Vagina (tissue), 2 donors: ENCODE measurements at places on chromosomes 6 and 20.
A peak's percentile ranks its signal among the peaks of the same experiment; 100 is the strongest.

GRCh38 chr6:4287811-4288244, 152.5 kb upstream of the ECI2 start:
- no peak for DNase-seq

DNA sequence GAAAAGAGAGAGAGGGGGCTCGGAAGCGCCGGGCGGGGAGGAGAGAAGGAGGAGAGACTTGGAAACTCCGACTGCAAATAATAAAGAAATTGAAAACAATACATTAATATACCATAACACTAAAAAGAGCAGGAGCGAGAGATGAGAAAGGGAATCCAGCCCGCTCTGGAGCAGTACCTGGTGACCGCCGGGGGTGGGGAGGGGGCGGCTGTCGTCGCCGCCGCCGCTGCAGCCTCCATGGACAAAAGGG, 338 bp downstream of the E2F3 start:
- DNase-seq = no peak

GRCh38 chr20:22492497-22492896, 91.9 kb downstream of the FOXA2 start:
- DNase-seq = no peak

DNA sequence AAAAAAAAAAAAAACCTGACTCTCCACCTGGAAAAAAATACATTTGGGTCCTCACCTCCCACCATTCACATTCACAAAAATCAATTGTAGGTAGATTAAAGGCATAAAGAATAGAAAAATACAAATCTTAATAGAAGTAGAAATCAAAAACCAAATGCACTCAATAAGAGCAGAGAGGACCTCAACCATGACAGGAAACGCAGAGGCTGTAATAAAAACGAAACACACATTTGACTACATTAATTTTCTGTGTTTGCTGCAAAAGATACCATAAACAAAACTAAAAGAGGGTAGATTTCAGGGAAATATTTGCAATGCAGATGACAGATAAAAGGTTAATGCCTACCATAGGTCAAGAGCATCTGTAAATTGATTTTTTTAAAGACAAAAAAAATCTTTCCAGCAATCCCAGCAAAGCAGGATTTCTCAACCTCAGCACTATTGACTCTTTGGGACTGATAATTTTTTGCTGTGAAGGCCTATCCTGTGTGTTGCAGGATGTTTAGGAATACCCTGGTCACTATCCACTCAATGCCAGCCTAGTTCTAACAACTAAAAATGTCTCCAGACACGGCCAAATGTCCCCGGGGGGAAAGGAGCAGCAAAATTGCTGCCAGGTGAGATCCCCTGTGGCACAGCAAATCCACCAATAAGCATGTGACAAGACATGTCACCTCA, 9.1 kb downstream of the ETV7 start:
- DNase-seq = no peak

DNA sequence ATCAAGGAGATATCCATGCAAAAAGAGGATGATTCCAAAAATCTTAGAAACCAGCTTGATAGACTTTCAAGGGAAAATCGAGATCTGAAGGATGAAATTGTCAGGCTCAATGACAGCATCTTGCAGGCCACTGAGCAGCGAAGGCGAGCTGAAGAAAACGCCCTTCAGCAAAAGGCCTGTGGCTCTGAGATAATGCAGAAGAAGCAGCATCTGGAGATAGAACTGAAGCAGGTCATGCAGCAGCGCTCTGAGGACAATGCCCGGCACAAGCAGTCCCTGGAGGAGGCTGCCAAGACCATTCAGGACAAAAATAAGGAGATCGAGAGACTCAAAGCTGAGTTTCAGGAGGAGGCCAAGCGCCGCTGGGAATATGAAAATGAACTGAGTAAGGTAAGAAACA, 10.1 kb upstream of the SNRNP48 start:
- no peak for DNase-seq

DNA sequence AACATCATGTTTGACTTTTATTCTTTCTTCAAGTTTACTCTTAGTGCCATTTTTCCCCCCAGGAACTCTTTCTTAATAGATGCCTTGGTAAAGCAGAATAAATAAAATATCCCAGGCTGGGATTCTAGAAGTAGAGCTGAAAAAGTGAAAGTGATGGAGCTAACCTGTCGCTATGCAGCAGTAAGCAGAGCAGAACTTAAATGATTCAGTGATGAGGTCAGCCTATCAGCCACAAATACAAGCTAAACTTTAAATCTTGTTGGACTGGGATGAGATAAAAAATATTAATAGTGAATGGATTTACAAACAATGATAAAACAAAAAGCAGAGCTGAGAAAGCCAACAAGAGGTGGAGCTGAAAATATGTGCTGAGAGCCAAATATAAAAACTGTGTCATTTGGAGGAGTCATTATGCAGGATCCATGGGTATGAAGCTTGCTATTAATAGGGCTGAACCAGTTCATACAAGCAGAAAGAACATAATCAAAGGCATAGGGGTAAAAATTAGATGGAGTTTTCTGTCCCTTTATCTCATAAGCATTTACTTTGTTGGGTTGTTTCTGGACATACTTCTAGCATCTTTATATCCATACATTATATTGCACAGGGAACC, 877.8 kb downstream of the EPHA7 start:
- DNase-seq = no peak

GRCh38 chr6:45822873-45823272, 192.8 kb downstream of the CLIC5 start:
- DNase-seq = no peak

GRCh38 chr6:136249336-136249735, 775 bp downstream of the MTFR2 start:
- no peak for DNase-seq

DNA sequence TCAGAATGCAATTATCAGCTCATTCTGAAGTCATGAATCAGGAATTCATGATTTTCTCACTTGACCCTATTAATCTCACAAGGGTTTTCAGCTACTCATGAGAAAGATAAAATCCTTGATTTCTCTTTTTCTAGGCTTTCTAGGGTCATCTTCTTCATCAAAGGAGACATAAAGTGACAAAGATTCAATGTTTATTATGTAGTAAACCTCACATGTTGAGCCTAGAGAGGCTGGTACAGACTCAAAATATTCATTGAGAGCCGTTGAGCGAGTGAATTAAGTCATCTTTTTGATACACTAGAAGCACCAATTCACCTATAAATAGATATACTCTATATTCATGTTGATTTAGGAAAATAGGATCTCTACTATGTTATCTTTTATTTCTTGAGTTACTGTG, 104.8 kb upstream of the TRAF3IP2 start:
- DNase-seq = no peak

DNA sequence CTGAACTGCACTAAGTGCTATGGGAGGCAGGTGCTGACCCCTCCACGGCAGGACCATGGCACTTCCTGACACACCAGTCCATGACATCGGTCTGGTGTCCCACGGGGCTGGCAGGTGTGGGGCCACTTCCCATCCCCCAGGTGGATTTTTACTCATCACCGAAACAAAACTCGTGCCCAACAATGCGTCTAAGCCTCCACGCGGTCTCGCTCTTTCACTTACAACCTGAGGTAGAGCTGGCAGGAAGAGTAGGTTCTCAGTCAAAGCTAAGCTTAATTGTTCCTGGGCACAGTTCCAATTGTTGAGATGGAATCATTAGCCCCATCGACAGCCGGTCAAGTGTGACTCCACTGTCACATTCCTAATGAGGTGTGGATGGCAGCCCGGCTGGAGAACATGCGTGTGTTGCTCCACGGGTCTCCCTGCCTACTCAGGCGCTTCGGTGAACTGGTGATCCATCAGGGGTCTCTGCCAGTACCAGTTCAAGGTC, 125.7 kb downstream of the SLC23A2 start:
- no peak for DNase-seq

GRCh38 chr6:109344226-109344625, 38.0 kb downstream of the CD164 start:
- no peak for DNase-seq

DNA sequence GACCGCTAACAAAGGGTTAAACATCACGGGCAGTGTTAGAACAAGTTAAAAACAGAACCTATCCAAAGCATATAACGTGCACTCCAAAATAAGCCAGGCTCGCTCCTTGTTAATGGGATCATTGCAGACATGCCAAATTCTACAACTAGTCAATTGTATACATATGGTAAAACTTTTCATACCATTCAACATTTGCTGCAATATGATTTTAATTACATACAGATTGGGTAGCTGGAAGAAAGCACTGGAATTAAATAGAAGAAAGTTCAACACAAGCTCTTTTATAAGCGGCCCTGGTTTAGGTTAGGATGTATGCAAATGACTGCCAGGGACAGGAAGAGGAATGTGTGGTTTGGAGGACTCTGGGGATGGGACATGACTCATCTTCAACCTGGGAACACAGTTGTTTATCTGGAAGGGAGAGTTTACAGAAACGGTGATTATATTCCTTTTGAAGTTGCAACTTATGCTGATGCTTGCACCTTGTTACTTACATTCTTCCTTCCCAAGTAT, 62.5 kb upstream of the TIAM2 start:
- DNase-seq = no peak

DNA sequence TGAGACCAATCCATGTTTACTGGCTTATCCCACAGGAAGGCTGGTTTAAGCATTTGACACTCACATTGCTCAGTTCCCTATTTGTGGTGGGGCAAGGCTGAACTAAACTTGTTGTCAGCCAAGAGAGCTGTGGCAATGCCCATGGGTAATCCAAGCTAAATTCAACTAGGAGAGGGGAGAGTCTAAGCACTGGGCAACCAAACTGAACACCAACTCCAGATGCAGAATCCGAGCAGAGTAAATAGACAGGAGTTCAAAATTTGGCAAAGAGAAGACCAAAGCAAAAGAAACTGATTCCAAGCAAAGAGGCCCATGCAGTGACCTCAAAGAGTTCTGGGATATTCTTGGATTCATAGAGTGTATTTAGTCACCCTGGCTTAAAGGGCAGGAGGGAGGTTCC, 106.5 kb upstream of the NT5E start:
- no peak for DNase-seq

- no peak for DNase-seq
Measured at GRCh38 chr6:96196633-96197032, 180.9 kb downstream of the FUT9 start.

GRCh38 chr6:169866140-169866534, 114.7 kb downstream of the ERMARD start:
- DNase-seq = peak; percentile 71

GRCh38 chr6:100456141-100456907, 8.4 kb downstream of the SIM1 start:
- no peak for DNase-seq

- no peak for DNase-seq
Measured at GRCh38 chr20:58897488-58897887, 45.0 kb downstream of the GNAS start.

DNA sequence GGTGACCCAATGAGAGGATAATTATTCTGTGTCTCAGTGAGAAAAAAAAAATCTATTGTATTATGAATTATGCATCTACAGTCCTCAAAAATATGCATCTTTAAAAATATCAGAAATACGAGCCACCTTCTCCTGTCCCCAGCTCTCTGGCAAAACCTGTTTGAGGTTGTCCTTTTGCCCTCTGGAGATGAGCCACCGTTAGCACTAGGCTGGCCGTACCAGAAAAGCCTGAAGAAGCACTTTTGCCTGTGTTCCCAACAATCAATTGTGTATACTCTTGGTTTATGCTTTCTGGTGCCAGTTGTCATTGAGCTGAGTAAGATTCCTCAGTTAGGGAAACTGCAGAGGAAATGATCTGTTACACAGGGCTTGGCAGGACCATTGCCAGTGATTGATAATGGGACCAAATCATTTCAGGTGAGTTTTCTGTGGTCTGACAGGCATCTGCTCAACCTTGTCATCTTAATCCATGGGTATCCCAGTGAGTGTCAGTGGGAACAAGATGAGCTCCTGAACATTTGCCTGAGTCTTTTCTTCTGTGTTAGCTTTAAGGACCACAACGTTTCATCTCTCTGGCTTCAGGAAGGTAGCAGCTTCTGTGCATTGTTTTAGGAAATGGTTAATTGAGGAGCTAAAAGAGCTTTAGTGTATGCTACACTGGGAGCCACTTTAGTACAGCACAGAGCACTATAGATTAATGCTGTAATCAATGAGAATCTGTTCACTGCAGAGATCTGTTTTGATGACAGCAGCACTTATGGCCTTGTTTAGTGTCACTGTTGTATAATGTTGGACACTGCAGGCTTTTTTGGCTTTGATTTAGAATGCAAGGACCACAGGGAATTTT, 330.1 kb downstream of the RIMS1 start:
- DNase-seq = no peak

- DNase-seq = no peak
Measured at GRCh38 chr6:130771741-130772140, 55.5 kb upstream of the SMLR1 start.

GRCh38 chr6:33013608-33014007, 4.2 kb upstream of the HLA-DOA start:
- no peak for DNase-seq

DNA sequence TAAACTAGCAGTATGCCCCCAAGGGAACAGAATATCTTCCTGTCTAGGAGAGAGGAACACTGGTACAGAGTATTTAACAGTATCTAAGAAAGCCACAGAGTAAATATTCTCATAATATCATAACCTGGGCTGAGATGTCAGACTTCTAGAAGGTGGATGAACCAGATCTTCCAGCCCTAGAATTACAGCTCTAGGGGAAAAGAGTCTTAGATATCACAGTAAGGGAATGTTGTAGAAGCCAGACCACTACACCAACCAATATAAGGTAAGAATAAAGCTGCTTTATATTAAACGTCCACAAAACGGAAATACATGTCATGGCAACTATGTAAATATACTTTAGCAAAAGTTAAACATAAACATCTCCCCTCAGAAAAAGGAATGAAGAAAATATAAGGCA, 12.4 kb downstream of the SERINC1 start:
- DNase-seq = no peak

GRCh38 chr6:4905826-4906225, 98.0 kb downstream of the RPP40 start:
- DNase-seq = no peak

DNA sequence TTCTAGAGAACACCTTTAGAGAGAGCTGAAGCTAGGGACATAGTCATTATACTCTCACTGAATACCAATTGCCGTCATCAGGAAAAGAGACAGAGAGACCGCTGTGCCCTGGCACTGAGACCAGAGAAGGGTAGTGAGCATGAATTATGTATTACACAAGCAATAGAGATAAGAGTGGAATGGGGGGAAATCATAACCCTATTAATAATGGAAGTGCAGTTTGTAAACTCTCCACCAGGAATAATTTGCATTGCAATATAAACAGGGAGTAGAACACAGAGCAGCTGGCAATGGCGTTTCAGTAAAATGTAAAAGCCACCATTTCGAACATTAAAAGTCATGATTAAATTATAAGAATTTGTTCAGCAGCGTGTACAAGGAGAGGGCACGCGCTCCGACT, 244.5 kb downstream of the MAFB start:
- no peak for DNase-seq

- no peak for DNase-seq
Measured at GRCh38 chr20:34949120-34949519, 6.5 kb downstream of the GSS start.

GRCh38 chr6:132548746-132549463, 3.6 kb upstream of the TAAR8 start:
- no peak for DNase-seq

DNA sequence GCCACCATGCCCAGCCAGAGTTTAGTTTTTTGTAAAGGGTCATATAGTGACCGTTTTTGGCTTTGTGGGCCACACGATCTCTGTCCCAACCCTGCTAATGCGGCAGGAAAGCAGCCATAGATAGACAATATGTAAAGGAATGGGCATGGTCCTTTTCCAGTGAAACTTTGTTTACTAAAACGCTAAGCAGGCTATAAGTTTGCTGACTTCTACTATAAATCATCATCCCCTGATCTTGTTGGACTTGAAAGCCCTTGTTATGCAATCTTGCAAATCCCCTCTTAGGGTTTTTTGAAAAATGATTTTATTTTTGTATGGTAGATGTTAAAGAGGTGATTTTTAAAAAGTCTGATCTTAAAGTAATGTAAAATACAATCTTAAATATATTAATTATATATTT, 63.6 kb downstream of the CBFA2T2 start:
- DNase-seq = no peak
